ENCODE measurements at places on chromosomes 7 and 10. TPM values are rescaled to one million over a fixed set of nuclear protein-coding genes. Genes with fewer than 3 reads are reported as not detected.

Gene LMOD2
- total RNA-seq, result 511 TPM

Gene GUSB
- 16.1 TPM for total RNA-seq

Gene FAM25A
- total RNA-seq, result not detected

Gene TAC1
- total RNA-seq, result not detected

Gene HMX3
- not detected for total RNA-seq

Gene PHYHIPL
- not detected for total RNA-seq

Gene ANLN
- total RNA-seq, result 3.4 TPM

Gene FXYD4
- not detected for total RNA-seq

Gene PRXL2A
- total RNA-seq, result 110 TPM

Gene SLC16A9
- total RNA-seq, result 0.48 TPM

Gene GRID2IP
- not detected for total RNA-seq

Gene KBTBD2
- 25.1 TPM for total RNA-seq

Gene RBM20
- total RNA-seq, result 103 TPM

Gene ITGB8
- total RNA-seq, result 1.9 TPM

DNA sequence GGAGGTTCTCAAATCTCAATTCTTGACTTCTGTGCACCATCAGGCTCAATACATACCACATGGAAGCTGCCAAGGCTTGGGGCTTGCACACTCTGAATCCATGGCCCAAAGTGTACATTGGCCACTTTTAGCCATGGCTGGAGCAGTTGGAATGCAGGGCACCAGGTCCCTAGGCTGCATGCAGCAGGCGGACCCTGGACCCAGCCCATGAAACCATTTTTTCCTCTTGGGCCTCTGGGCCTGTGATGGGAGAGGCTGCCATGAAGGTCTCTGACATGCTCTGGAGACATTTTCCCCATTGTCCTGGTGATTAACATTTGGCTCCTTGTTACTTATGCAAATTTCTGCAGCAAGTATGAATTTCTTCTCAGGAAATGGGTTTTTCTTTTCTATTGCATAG lies 19.0 kb upstream of the ARMC3 start:
- DNase-seq, result no peak

- DNase-seq, result no peak
These were observed 47.4 kb downstream of the VPS50 start for GRCh38 chr7:93279541-93279940.

GRCh38 chr10:125159932-125160855 lies at the start of gene CTBP2:
CTBP2 (minus strand) TSS chr10:125160563.
- DNase-seq, result peak; percentile 66

DNA sequence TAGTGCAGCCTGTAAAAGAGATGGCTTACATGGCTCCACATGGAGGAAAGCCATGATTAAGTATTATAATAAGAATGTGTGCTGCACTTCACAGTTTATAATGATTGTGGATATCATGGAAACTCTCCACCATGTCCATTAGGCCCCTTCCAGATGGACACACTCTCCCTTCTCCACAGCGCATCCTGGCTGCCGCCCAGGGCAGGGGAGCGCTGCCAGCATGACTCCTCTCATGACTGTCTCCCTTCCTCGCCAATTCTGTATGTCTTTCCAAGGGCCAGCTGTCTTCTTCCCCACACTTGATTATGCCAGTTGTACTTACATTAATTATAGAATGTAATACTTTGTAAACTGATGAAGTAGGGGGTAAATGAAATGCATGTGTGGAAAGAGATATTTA lies 259.3 kb upstream of the TMEM72 start:
- peak; percentile 58 for DNase-seq

GRCh38 chr10:63331586-63331985 lies 134.2 kb downstream of the JMJD1C start:
- DNase-seq, result no peak

DNA sequence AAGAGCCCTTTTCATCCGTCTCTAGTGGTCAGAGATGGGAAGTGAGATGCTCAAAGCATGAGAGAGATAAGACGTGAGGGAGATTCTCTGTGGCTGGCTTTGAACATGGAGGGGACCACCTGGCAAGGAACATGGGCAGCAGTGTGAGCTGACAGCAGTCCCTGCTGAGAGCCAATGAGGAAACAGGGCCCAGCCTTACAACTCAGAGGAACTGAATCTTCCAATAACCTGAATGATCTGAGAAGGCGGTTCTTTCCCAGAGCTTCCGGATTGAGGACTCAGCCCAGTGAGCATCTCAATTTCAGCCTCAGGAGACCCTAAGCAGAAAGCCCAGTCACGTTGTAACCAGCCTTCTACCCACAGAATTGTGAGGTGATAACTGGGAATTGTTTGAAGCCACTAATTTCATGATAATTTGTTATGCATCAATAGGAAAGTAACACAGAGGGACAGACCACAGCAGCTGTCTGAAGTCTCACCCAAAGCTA lies 33.9 kb upstream of the IKZF1 start:
- DNase-seq, result no peak

DNA sequence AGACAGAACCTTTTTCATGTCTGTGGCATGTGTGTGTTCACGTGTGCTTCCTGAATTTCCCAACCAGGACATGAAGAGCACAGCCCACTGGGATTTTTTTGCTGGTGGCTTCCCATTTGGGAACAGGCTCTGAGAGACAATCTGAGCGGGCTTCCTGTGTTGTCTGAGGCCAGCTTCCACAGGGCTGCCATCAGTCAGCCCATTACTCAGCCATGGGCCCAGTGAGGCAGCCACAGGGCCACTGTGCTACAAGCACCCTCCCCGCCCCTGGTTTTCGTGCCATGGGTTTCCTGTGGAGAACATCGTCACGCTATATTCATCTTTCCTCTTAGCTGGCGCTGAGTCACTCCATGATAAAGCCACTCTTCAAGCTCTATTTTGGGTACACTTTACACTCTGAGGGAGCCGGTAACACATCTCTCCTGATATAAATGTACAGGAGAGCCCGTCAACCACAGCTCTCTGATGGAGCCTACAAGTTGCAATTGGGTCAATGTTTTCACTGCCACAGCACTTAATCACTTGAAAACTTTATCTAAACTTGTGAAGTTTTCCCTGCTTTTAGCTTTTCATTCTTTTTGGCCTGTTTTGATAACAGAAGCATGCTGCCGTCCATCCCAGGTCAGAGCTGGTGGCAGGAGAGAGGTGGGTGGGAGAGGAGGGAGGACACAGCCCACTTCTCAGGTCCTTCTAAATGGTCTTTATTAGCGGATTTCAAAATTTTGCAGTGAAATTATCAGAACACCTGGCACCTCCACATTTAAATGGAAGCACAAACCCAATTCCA lies 96.9 kb downstream of the HIPK2 start:
- DNase-seq, result peak; percentile 79

- DNase-seq, result no peak
These were observed 199.1 kb downstream of the GLRX3 start for GRCh38 chr10:130335336-130335735.

- DNase-seq, result no peak
These were observed 466.5 kb downstream of the GRID1 start for GRCh38 chr10:85900061-85900460.

GRCh38 chr7:44106311-44107065 lies 2.3 kb downstream of the AEBP1 start:
- DNase-seq, result no peak

DNA sequence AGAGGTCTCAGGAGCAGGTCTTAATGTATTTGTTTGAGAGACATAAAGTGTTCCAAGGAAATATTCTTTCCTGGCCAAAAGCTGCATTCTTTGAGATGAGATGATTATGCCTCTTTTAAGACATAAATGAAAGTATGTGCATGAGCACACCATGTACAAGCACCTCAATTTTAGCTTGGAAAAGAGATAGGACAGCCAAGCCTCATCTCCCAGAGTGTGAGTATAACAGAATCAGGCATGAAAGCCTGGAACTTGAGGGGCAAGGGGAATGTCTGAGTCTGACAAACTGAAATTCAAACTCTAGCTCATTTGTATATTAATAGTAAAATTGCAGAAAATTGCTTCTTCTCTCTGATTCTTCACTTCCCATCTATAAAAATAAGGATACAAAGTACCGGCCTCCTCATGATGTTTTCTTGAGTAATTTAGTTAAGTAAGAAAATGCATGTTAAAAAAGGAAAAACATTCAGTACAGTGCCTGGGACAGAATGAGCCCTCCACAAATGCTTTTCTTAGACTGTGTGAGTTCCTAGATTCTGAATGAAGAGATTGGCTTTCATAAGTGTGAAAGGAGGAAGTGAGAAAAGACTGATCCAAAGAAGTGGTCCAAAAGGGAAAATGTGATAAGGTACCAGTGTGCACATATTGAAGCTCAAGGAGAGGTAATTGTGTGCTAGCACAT lies 1260.9 kb upstream of the SORCS1 start:
- DNase-seq, result no peak

DNA sequence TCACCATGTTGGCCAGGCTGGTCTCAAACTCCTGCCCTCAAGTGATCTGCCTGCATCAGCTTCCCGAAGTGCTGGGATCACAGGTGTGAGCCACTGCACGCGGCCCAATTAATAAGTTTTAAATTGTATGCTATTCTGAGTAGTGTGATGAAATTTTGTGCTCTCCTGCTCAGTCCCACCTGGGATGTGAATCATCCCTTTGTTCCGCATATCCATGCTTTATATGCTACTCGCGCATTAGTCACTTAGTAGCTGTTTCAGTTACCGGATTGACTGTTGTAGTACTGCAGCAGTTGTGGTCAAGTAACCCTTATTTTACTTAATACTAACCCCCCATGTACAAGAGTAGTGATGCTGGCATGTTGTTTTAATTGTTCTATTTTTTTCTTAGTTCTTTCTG lies 47.3 kb upstream of the OIT3 start:
- no peak for DNase-seq

GRCh38 chr10:100009283-100009792 lies 409 bp downstream of the DNMBP start:
- peak; percentile 80 for DNase-seq

DNA sequence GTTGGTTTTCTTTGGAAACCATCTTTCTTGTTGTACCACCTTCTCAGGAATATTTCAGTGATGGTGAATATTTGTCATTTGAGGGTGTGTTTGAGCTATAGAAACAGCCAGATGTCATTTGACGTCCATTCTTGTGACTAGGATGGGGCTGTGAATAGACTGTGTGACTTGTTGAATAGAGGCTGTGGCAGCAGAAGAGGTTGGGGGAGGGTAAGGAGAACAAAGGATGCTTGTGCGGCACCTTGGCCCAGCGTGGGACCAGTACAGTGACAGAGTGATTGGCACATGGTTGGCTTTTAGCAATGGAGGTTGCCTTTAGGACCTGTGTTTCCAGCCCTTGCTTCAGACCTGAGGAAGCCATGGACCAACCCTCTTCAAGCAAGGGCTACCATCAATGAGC lies 11.3 kb downstream of the DMBT1 start:
- DNase-seq, result no peak

DNA sequence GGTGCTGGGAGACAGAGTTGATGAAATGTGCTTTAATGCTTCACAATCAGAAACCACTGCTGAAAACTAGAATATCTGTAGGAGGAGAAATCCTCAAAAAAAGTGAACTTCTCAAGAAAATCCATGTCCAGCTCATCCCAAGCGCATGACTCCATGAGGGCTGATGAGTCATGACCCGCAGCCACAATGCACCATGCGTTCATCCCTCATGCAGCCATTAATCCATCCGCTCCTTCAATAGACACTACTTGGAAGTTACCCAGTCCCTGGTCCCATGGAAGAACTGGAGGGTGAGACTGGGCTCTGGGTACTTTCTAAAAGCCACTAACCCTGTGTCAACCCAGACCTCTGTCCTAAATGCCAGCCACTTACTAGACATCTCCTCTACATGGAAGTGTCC lies 24.4 kb downstream of the TMEM273 start:
- DNase-seq, result no peak

- no peak for DNase-seq
These were observed 131.1 kb upstream of the PTPRZ1 start for GRCh38 chr7:121741896-121742295.

- peak; percentile 15 for DNase-seq
These were observed 75.6 kb downstream of the FOXL3 start for GRCh38 chr7:365593-365992.

GRCh38 chr7:121278120-121279021 lies 50.4 kb upstream of the WNT16 start:
- DNase-seq, result no peak

GRCh38 chr7:25770670-25771069 lies 381.3 kb upstream of the NFE2L3 start:
- DNase-seq, result no peak

GRCh38 chr10:84574102-84574501 lies 245.7 kb downstream of the CCSER2 start:
- no peak for DNase-seq

GRCh38 chr10:26624006-26624405 lies 73.5 kb upstream of the PDSS1 start:
- no peak for DNase-seq

- no peak for DNase-seq
These were observed 85.8 kb upstream of the WDR11 start for GRCh38 chr10:120765226-120765803.

All from Right ventricle myocardium superior (tissue), 1 donor.